Activated CD8-positive, alpha-beta memory T cell treated with anti-CD3 and anti-CD28 coated beads, Interleukin-2, amount 10 ng/mL, durations not matched to agents 7 days and 5 days (primary cell): ENCODE measurements at places on chromosomes 7 and 10. TPM values are rescaled to one million over a fixed set of nuclear protein-coding genes. Genes with fewer than 3 reads are reported as not detected.

The MORN4 gene
- total RNA-seq = 2.1 TPM

The ACTL6B gene
- not detected for total RNA-seq

The CLDN3 gene
- total RNA-seq = not detected

The PNLIP gene
- total RNA-seq = not detected

The NRAP gene
- not detected for total RNA-seq

The CDHR3 gene
- 0.58 TPM for total RNA-seq

- DNase-seq = no peak
Measured at GRCh38 chr10:131853610-131853964, 47.2 kb upstream of the PPP2R2D start.

DNA sequence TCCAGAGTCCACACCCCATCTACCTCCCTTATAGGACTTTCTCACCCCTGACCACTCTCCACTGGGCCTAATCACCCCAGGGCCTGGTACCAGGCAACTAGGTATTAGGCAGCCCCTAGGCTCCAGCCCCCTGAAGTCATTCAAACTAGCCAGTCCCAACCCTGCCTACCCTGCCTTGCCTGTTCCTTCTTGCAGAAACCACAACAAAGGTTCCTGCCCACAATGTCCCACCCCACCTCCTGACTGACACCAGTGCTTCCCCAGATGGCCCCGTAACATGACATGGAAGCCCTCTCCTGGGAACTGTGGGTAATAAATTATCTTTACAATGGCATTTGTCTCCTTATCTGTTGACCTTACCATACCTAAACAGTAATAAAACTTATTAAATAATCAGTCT lies 100.6 kb upstream of the PDE1C start:
- no peak for DNase-seq

DNA sequence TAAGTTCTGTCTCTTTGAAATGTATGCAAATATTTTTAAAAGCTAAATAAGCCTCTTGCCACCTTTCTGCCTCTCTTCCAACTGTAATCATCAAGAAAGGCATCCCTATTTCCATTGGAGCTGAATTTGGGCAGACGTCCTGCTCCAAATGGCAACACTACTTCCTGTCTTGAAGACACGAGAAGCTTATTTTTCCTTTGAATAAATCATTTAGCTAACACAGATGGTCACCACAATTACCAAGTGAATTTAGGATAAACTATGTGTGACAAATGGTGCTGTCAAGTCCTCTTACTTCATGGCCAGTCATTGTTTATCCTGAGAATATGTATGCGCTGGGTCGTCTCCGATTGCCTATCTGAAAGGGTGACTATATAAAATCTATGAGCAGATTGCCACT lies 268.0 kb downstream of the ANKRD7 start:
- no peak for DNase-seq

DNA sequence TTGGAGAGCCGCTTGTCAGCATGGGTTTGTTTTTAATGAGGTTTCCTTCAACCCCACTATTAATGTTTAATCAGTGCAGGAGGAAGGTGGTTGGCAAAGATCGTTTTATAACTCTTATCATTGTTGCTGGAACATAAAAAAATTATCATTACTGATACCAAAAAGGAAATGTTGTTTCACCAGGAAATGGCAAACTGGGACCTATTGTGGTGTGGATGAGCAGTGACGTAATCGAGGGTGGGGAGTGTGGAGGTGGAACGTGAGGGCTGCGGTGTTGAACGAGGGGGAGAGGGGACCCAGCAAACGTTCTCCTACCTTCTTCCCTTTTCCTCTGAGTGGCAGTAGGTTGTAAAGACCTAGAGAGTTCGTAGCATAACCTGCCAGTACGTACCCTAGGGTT lies 71.9 kb upstream of the TOMM7 start:
- DNase-seq = no peak

DNA sequence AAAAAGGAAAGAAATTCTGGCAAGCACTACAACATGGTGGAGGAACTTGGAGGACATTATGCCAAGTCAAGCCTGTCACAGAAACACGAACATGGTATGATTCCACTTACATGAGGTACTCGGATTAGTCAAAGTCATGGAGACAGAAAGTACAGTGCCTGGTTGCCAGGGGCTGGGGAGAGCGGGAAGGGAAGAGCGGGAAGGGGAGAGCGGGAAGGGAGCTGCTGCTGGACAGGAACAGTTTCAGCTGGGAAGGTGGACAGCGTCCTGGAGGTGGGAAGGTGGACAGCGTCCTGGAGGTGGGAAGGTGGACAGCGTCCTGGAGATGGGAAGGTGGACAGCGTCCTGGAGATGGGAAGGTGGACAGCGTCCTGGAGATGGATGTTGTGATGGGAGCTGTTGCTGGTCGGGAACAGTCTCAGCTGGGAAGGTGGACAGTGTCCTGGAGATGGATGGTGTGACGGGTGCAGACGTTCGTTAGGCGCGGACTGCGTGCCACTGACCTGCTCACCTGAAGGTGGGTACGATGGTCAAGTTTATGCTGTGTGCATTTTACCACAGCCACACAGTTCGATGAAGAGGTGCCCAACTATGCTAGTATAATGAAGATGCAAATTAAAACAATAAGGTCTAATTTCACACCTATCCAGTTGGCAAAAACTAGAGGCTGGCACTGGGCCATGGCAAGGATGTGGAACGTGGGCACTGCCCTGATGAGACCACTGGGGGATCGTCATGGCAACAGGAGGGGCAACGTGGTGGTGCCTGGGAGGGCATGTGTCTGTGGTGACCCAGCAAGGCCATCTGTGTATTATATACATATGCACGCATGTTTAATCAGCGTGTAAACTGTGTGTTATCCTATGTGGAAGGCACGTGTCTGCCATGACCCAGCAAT lies 103.8 kb downstream of the NKX6-2 start:
- DNase-seq = no peak

DNA sequence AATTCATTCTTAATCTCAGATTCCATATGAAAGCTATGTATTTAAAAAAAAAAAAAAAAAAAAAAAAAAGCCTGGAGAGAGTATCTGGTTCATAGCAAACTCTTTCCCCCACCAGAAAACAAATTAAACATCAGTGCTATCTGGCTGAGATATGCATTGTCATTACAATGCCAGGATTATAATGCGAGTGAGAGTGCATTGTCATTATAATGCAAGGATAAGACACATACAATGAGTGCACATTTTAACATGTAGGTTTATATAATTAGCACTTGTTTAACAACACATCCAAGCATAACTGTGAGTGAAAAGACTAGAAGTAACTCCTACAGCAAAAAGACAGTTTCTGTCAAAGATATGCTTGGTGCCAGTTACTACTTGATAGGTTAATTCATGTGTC lies 48.1 kb downstream of the ITPRID1 start:
- DNase-seq = no peak

DNA sequence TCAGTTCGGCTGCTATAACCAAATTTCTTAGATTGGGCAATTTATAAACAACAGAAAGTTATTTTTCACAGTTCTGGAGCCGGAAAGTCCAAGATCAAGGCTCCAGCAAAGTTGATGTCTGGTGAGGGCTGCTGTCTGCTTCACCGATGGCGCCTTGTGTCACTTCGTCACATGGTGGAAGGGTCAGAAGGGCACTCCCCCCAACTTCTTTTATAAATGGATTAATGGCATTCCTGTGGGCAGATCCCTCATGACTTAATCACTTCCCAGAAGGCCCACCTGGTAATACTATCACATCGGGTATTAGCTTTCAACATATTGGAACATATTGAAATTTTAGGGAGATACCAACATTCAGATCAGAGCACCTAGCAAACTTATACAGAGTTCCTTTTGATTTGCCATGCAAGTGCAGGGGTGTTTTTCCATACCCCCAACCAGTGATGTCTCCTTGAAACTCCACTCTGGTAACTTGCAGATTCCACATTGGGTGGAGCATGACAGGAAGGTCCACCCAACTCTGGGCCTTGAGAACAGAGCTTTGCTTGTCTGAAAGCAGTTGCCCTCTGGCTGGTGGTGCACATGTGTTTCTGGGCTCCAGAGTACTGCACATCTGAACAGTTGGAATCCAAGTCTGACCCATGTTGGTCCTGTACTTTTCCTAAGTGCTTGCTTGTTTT lies 85.1 kb upstream of the KMT2E start:
- no peak for DNase-seq

- no peak for DNase-seq
Measured at GRCh38 chr7:84100866-84101265, 93.7 kb downstream of the SEMA3A start.

- DNase-seq = no peak
Measured at GRCh38 chr7:805261-805660, 27.0 kb upstream of the SUN1 start.
